ENCODE measurements at places on chromosomes 1 and 21.

DNA sequence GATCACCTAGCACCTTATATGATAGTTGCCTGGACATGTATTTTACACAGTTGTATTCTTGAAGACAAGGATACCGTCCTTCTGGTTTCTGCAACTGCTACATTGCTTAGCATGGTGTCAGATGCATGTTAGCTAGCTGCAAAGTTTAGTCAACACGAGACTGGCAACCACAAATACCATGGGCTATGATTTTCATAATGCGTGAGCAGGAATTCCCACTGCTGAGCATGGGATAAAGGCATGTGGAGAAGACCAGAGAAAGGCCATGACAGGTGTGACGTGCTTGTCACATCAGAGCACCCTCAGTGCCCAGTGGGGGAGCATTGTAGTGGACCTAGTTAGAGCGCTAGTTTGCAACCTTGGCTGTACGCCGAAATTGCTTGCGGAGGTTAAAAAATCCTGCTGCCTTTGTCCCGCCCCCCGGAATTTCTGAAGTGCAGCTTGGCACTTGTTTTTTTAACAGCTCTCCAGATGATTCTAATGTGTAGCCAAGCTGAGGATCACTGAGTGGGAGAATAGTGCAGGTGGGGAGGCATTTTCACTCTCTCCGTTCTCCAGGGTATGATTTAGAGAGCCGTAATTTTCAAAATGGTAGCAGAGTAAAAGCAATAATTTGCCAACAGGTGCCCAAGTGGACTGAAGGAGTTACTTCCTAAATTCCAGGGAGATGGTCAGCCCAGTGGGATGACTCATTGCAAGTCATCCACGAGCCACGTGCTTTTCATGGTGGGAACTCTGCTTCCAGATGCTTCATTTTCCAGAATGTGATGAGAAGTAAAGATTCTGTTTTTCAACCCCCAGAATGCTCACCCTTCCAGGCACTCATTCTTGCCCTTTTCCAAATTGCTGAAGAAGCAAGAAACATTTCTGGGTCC lies 81.0 kb downstream of the CNIH3 start:
- DNase-seq = no peak

- DNase-seq = no peak
Observed at GRCh38 chr1:38092256-38092655, 45.7 kb upstream of the POU3F1 start.

DNA sequence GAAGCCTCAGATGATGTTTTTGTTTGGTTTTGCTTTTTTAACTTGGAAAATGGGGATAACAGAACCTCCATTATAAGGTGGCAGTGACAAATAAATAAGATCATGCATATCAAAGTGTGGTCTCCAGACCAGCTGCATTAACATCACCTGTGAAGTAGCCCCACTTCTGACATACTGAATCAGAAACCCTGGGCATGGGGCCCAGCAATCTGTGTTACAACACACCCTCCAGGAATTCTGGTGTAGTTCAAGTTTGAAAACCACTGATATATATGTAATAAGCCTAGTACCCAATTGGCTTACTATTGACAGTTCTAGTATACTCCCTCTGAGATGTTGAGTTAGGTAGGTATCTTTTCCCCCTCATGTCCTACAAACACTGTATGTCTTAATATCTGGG lies 24.1 kb upstream of the RNF19B start:
- DNase-seq = no peak

DNA sequence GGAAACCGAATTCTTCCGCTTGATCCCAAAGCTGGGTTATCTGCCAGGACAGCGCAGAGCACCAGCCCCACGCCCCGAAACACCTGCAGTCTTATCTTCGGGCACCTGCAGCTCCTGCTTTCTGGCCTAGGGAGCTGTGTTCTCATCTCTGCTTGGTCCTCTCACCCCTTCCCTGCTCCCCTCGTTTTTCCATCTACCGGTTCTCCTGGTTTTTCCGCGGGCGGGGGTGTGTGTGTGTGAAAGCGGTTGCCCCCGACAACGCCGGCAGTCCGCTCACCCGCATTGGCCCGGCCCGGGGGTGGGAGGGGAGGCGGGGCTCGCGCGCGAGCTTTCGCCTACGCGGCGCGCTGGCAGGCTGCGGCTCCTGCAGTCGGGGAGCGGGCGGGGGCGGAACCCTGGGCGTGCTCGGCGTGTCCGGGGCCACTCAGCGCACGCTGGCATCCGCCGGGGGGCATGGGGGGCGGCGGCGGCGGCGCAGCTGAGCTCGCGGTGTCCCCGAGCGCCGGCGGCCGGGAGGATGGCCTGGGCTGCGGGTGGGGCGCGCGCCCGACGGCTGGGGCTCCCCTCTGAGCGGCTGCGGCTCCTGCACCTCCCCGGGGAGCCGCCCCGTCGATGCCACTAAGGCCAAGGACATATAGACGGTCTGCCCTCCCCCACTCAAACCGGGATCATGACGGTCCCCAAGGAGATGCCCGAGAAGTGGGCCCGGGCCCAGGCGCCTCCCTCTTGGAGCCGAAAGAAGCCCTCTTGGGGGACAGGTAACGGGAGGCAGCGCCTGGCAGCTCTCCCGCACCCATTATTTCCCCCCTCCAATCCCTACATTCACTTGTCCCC lies 3.2 kb downstream of the ATP8B2 start:
- no peak for DNase-seq

DNA sequence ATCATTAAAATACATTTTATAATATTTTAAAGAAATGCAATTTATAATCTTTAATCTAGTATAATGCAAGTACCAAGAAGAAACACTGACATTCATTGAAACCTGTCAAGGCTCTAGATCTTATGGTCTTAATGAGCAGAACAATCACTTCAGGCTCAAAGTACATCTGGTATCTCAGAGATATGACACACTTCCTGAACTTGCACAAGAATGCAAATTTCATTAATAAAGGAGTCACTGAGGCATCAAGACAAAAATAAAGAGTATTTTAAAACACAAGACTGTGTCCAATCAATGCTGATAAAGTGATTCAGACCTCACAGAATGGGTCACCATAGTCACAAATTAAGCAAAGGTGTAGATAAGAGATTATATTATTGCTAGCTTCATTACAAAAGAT lies 178.1 kb downstream of the AK5 start:
- no peak for DNase-seq

- DNase-seq = no peak
Observed at GRCh38 chr1:86948212-86948611, 33.8 kb downstream of the HS2ST1 start.

- DNase-seq = no peak
Observed at GRCh38 chr21:31490443-31490842, 146.4 kb upstream of the TIAM1 start.

DNA sequence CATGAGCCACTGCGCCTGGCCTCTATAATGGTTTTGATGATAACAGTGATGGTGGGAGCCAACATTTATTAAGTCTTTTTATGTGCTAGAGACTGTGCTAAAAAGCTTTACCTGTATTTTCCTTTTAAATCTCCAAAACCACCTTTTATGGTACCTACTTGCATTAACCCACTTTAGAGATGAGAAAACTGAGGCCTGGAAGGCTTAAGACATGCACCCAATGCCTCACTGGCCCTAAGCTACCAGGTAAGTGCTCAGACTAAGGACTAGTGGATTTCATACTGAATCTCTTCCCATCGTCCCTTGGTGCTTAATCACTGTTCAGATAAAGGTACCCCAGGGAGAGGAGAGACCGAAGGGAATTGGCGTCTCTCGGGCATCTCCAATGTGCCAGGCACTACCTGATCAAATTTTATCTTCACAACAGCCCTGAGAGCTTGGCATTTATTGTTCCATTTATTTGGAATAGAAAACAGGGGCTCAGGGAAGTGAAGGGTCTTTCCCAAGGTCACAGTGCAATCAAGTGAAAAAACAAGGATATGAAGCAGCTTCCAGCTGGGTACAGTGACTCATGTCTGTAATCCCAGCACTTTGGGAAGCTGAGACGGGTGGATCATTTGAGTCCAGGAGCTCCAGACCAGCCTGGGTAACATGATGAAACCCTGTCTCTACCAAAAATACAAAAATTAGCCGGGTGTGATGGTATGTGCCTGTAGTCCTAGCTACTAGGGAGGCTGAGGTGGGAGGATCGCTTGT lies 84.2 kb downstream of the LACTBL1 start:
- DNase-seq = no peak

GRCh38 chr1:50605186-50605875 lies 182.1 kb upstream of the DMRTA2 start:
- no peak for DNase-seq

- no peak for DNase-seq
Observed at GRCh38 chr1:29854700-29855276, 618.5 kb downstream of the PTPRU start.

- no peak for DNase-seq
Observed at GRCh38 chr1:222761083-222761482, 24.1 kb downstream of the FAM177B start.
